SJCRH30 (cell line): ENCODE measurements at places on chromosomes 16 and 17. TPM values are rescaled to one million over a fixed set of nuclear protein-coding genes. Genes with fewer than 3 reads are reported as not detected.

The KRT17 gene
- 134 and 149 TPM in 2 replicates for total RNA-seq

The CLEC18B gene
- total RNA-seq, result not detected in 2 replicates

The IL17C gene
- not detected in 2 replicates for total RNA-seq

The PHOSPHO1 gene
- 0.43 TPM in 1 of 2 replicates, not detected in the other for total RNA-seq

The C17orf100 gene
- 1.4 and 1.9 TPM in 2 replicates for total RNA-seq

The DNAJA2 gene
- 86.4 and 90.9 TPM in 2 replicates for total RNA-seq

The KIF19 gene
- not detected in 2 replicates for total RNA-seq

The OR4D1 gene
- total RNA-seq, result not detected in 2 replicates

The OTOP3 gene
- not detected in 2 replicates for total RNA-seq

The SERPINF2 gene
- total RNA-seq, result not detected in 2 replicates

The SLC52A1 gene
- not detected in 2 replicates for total RNA-seq

The CACNB1 gene
- 4.6 and 8.3 TPM in 2 replicates for total RNA-seq

The CYBA gene
- total RNA-seq, result 0.24 and 0.76 TPM in 2 replicates

The PVALEF gene
- 0.43 and 0.61 TPM in 2 replicates for total RNA-seq

The PPL gene
- total RNA-seq, result 0.18 and 0.22 TPM in 2 replicates
